DMS153 (cell line): ENCODE measurements at places on chromosomes 7 and 10.

DNA sequence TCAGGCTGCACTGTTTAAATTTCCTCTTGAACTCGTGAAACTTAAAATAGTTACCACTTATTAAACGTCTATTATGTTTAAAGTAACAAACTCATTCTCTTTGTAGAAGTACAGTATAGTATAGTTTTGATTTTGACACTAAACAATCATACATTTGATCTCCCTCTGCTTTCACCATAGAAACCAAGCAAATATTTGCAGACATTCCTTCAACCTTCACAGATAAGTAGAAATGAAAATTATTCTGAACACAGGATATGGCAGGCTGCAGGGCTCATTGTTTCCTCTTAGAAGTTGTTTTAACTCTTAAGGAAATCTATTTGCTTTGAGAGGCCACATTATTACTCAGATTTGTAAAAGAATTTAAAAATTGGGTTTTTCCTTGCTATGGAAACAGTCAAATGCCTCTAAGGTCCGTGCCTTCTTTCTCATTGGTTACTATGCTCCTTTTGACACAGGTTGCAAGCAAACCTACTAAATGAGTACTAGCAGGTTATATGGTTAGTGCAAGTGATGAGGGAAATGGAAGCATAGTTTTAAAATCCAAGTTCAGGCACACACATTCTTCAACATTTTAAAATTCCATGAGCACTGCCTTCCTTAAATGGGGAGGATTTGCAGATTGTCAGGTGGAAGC, 92.8 kb upstream of the FAM133B start:
- DNase-seq, result no peak

DNA sequence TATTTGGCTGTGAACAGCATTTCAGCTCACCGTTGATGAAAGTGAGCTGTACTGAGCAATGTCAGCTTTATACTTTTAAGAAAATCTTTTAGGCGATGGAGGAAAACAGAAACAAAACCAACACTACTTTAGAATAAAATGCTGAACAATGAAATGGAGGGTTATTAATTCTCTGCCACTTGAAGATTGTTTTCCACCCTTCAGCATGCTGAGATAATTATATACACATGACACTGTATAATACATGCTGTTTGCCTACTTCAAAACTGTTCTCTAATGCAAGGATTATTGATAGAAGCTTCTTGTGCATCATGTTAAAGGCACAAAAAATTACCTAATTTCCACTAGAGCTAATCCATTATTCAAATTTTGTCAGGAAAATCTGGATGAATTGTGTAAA, 66.8 kb downstream of the CACNA2D1 start:
- peak; percentile 8 for DNase-seq

DNA sequence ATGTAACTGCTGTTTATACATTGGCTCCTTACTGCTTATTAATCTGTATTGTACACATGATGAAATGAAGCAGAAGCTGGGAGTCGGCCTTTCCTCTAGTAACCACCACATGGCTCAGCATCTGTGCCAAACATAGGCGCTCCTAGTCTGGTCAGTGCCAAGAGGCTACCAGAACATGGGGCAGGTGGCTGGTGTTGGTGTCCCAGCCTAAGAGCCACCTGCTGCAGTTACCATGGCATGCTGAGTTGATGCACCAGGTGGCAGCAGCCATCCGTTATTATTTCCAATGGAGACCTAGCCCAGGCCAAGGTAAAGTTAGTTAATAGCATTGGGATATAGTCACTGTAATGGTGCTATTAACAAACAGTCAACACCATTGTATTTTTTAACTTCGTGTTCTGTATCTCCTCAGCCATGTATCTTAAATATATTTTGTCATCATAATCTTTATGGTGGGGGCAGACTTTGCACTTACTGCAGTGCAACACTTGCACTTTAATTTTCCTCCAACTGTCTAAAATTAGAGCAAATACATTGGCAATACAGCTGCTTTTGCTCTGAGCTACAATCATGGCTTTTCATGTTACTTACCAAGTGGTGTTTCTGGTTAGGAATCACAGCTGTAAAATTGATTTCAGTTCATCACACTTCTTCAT, 33.1 kb downstream of the HBP1 start:
- DNase-seq, result peak; percentile 9

DNA sequence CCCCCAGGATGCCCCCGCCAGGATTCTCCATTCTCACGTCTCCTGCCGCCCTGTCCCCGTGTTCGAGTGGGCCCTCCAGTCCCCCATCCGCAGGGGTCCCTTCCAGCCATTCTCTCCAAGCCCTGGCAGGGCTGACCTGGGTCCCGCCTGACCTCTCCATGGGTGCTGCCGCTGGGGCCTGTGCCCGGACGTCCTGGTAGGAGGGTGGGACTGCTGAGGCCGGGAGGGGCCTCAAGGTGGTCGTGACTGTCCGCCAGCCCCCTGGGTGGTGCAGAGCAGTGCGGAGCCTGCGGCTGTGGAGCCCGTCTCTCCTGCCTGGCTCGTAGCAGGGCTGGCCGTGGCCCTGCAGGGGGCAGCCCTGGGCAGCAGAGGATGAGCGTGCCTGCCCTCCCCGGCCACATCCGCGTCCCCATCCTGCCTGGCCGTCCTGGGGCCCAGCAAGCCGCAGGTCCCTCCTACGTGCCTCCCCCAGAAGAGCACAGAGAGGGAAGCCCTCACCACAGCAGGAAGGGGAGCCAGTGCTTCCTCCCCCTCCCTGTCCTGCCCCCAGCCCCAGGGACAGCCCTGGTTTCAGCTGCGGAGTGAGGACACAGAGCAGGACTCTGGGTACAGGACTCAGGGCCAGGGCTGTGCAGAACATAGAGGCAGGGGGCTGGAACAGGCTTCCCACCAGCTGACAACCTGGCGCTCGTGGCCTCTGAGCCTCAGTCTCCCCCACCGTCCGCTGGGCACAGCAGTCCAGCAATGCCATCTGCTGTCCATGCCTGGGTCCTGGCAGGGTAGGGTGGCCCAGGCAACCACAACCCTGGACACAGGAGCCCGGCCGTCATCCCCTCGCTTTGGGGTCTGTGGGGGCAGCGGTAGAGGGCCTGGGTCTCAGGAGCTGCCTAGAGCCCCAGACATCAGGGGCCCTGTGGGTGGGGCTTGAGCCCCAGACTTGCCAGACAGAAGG, 1.5 kb upstream of the GRIFIN start:
- DNase-seq, result peak; percentile 66

- DNase-seq, result no peak
Observed at GRCh38 chr10:80277016-80277415, 12.4 kb downstream of the MAT1A start.

GRCh38 chr10:116270771-116271592, 2.0 kb downstream of the GFRA1 start:
- DNase-seq, result no peak

- no peak for DNase-seq
Observed at GRCh38 chr7:101740981-101741725, 76.3 kb upstream of the CUX1 start.

DNA sequence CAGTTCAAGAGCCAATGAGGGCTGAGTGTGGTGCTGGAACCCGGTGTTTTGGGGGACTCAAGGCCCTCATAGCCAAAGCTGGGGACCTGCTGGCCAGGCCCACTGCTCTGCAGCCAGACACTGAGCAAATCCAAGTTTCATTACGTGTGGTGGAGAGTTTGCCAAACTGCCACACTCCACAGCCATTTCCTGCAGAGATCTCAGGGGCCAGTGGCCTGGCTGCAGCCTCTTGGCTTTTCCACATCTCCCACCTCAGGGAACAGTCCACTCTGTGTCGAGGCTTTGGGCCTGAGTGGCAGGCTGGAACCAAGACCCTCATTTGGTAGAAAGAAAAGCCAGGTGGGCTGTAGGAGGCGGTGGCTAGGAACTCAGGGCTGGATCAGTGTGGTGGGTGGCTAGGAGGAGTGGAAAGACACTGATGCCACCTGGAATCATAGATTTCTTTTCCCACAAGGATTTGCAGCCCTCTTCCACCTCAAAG, 3.2 kb downstream of the HOXA11 start:
- DNase-seq, result no peak

GRCh38 chr10:15658069-15658702, 61.5 kb downstream of the ITGA8 start:
- DNase-seq, result no peak

GRCh38 chr7:70712942-70713341, 419.0 kb upstream of the GALNT17 start:
- peak; percentile 12 for DNase-seq

DNA sequence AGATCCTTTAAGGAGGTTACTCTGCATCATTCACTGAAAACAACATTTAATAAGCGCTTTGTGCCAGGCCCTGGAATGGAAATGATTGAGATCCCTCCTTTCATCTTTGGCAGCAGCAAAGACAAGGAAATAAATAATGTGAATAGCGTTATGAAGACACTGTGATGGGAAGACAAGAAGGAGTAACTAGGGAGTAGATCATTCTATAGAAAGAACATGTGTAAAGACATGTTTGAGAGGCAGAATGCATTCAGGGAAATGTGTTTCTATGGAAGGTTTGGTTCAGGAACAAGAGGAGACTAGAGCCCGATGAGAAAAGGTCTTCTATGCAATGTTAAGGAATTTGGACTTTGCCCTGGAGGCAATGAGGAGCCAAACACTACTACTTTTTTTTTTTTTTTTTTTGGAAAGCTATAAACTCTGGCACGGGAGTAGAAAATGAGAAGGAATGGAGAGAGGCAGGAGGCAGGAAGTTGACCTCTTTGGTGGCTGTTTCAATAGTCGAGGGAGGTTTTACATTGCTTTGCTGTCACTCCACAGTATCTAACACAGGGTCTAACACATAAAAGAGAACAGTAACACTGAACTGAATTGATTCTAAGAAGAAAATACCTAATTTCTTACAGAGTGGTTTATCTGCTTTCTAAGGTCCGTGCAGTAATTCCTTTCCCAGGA, 44.9 kb downstream of the SMURF1 start:
- DNase-seq, result no peak

- DNase-seq, result no peak
Observed at GRCh38 chr7:1358376-1359050, 100.8 kb downstream of the MICALL2 start.

DNA sequence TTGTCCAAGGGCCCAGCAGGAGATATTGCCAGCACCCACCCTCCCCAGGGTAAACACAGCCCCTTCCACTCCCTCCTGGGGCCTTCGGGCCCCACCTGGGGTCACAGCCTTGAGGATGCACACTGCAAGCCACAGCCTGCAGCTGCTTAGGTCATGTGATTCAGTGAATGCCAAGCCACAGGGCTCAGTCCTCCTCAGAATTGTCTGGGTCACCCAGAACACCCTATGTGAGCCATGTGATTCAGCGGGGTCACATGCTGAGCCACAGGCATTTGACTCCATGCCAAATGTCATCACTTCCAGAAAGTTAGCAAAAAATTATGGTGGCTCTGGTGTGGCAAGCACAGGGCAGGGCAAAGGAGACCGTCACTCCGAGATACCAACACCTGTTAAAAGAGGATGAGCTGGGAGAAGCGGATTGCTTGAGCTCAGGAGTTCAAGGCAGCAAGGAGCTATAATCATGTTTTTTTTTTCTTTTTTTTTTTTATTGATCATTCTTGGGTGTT, 17.2 kb upstream of the PSAP start:
- no peak for DNase-seq

DNA sequence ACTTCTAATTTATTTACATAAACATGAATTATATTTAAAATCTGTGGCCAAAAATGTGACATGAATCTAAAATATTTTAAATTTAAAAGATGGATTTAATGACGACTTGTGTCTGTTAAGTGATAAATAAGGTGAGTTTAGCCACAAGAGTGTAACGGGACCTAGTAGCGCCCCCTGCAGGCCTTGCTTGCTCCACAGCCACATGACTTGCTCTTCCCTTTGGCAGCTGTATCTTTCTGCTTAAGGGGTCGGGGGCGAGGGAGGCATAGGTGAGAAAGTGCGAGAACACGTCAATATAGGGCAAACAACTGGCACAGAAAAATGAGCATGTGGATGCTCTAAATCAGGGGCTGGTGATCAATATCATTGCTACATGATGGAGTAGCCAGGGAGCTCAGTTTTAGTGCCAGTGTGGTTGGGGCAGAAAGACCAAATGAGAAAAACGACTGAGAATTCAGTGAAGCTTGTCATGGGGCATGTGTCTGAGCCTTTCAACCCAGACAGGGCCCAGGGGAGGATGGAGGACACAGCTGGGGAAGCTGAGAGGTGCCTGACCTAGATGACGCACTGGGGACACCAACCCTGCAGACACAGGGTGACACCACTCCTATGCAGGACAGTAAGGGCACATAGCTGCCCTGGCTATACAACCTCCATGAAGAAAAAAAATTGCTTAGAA, 49.8 kb downstream of the PAXIP1 start:
- DNase-seq, result no peak

GRCh38 chr7:31705377-31705776, 18.4 kb downstream of the PPP1R17 start:
- DNase-seq, result no peak

DNA sequence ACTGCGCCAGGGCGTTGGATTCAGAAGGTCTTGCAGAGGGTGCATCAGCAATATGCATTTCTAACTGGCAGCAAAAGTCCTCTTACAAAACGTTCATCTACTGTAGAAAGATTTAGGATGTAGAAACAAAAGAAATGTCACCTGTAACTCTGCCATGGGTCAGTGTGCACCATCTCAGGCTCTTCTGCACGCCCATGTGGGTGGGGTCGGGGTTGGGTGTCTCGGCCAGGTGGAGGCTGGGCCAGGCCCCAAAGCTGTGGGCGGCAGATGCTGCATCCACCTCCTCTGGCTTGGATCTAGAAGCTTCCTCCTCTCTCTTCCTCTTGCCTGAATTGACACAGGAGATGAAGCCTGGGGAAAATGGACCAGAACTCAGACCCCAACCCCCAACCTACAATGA, 111.3 kb upstream of the PPP2R2D start:
- no peak for DNase-seq

DNA sequence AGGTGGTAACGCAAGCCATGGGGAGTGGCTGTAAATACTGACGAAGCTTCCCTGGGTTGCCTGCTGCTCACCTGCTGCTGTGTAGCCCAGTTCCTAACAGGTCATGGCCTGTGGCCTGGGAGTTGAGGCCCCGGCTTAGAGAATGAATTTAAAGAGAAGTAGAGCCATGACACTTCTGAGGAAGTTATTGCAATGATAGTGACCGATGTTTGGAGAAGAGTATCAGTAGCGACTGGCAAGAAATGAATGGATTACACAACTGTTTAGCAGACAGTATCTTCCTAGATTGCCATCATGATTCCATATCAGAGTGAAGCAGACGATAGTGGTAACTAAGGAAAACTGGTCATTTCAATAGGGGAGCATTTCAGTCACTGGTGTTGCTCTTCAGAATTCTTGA, 249.6 kb downstream of the PLXDC2 start:
- no peak for DNase-seq

GRCh38 chr10:20839141-20839540, 58.0 kb downstream of the NEBL start:
- DNase-seq, result no peak

- DNase-seq, result no peak
Observed at GRCh38 chr7:27128776-27129728, 1.5 kb downstream of the HOXA4 start.

GRCh38 chr7:23275912-23276311, 23.2 kb upstream of the MALSU1 start:
- peak; percentile 6 for DNase-seq
